ENCODE measurements at places on chromosomes 11 and 22.

GRCh38 chr22:20581503-20582170 is 74.2 kb downstream of the MED15 start:
- DNase-seq, result no peak

GRCh38 chr11:132264616-132265015 is 894.2 kb downstream of the NTM start:
- no peak for DNase-seq

GRCh38 chr11:128985880-128986279 is 43.2 kb upstream of the TP53AIP1 start:
- DNase-seq, result no peak

DNA sequence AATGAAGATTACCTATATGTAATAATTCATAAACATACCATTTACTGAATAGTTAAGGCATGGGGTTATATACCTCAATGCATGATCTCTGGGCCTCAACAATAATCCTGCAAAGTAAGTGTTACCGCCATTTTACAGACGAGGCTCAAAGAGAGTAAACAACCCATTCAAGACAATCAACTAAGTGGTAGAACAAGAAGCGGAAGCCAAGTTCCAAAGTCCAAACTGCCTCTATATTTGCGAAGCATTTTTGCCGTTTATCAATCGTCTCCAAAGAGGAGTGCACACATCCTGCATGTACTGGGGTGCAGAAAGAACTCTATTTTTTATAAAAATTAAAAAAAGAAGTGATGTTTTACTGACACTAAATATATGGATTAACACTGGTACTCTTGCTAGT is 27.5 kb upstream of the P4HA3 start:
- DNase-seq, result no peak

GRCh38 chr11:79264284-79264683 is 176.5 kb downstream of the TENM4 start:
- no peak for DNase-seq

DNA sequence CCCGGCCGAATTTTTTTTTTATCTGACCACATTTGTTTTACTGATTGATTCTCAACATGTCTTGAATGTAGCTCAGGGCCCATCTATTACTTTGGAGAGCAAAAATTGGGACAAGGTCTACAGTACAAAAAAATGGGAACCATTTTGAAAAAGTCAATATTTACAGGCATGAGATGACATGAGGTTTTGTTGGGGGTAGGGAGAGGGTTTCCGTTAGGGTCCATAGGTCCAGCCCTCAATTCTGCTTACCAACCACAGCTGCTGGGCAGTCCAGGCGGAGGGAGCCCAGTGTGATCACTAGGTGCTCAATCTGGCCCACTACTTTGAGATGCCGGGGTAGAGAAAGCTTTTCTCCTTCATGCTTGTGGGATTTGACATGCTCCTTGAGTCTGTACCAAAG is 18.3 kb downstream of the NRIP3 start:
- no peak for DNase-seq

DNA sequence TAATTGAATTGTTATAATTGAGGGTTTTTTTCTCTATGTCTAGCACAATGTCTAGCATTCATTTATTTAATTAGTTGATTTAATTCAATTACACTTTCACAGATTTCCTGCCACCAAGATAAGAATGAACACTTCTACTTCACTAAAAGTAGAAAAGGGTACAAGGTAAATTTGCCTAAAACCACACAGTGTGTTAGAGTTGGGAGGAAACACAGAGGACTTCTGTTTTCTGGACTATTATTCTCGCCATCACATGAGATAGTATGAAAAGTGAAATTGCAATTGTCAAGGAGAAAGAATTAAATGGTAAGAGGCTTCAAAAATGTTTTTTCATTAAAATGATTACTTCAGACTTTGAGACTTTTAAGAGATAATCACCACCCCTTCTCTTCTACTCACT is 109.5 kb downstream of the ETS1 start:
- no peak for DNase-seq

All from kidney epithelial cell (primary cell).